Dorsolateral prefrontal cortex (tissue), 122 donors: ENCODE measurements at places on chromosomes 1 and 21.
A peak's percentile ranks its signal among the peaks of the same experiment; 100 is the strongest.

- DNase-seq, result no peak
Measured at GRCh38 chr1:58465176-58465575, 81.3 kb downstream of the OMA1 start.

DNA sequence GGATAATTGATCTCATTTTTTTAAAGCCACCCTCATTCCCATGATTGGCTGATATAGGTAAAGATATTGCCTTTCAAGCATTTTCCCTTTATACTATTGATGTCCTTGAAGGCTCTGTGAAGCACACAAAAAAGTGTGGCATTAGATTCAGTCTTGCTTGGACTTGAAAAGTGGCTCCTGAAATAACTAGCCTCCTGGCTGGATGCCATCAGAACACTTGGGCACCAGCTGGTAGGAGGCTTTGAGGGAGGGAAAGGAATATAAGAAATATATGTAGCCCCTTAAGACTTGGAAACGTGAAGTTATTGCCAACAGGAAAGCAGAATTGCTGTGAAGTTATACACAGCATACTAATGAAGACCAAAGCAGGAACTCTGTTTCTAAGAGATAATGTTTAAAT is 14.1 kb downstream of the MTR start:
- DNase-seq, result no peak

GRCh38 chr1:245751116-245751515 is 596.3 kb downstream of the KIF26B start:
- DNase-seq, result no peak

DNA sequence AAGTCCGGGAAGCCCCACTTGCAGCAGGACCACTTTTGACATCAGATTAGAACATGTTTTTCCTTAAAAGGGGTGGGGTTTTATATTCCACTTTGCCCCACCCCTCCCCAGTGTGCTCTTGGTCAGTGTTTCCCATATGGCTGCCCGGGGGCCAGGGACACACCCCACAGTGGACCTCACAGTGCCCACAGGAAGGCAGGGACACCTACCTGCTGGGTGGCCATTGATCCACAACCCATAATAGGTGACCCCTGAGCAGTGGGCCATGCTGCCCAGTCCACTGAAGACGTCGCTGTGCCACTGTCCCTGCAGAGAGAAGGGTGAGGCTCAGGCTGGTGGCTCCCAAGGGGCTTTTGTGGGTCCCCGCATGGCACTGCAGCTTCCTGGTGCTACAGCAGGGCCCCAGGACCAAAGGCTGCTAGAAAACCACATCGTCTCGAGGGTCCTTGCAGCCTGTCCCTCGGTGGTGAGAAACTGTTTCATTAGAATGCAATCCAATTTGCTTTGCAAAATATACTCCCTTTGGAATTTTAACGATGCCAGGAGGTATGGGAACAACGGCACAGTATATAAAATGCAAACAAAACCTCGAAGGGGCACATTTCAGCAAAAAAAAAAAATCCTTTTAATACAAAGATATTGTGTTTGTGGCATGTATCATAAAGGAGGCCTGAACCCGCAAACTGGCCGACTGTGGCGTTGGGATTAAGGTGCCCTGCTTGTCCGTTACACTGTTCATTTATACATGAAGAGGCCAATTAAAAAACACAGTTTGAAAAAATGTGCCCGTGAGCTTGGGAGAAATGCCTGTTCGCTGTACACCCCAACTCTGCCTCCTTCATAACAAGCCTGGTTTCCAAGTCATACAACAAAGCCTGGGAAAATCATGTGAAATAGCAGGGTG is 16.9 kb downstream of the MORN1 start:
- DNase-seq, result no peak

DNA sequence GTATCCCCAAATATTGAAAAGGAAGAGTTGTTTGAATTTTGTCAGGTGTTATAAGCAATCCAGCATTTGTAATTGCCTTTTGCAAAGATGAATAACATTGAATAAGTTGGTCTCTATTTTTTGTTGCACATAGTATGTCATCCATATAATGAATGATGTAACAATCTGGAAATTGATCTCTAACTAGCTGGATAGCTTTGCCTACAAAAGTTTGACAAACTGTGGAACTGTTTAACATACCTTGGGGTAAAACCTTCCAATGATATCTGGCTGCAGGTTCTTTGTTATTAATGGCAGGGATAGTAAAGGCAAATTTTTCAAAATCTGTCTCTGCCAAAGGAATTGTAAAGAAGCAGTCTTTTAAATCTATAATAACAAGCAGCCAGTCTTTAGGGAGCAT is 7.6 kb downstream of the DAP3 start:
- no peak for DNase-seq

DNA sequence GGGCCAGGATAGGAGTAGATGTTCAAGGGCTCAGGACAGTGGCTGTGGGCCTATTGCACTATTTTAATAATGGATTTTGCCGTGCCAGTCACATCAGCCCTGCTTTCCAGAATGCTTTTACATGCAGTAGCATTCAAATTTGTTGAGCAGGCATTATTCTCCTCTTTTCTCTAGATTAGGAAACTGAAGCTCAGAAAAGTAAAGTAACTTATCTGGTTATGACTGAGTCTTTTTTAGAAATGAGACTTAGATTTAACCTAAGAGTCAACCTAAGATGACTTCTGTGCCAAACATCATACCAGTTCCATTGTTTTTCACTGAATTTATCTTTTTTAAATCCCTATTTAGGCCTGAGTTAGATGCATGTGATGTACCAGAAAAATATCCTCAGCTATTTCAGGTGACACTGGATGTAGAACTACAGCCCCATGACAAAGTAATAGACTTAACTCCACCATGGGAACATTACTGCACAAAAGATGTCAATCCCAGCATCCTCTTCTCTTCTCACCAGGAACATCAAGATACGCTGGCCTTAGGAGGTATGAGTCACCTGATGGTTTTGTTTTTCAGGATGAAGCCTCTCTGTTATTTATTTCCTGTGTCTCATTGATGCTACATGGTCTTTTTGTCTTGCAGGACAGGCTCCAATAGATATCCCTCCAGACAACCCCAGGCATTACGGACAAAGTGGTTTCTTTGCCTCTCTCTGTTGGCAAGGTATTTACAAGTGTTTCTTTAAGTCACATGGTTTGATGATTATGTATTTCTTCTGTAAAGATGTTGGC is 31.4 kb upstream of the LEPR start:
- no peak for DNase-seq

- no peak for DNase-seq
Measured at GRCh38 chr1:192629612-192630011, 6.3 kb upstream of the RGS13 start.

GRCh38 chr1:86365896-86366295 is 30.2 kb downstream of the ODF2L start:
- DNase-seq, result no peak

DNA sequence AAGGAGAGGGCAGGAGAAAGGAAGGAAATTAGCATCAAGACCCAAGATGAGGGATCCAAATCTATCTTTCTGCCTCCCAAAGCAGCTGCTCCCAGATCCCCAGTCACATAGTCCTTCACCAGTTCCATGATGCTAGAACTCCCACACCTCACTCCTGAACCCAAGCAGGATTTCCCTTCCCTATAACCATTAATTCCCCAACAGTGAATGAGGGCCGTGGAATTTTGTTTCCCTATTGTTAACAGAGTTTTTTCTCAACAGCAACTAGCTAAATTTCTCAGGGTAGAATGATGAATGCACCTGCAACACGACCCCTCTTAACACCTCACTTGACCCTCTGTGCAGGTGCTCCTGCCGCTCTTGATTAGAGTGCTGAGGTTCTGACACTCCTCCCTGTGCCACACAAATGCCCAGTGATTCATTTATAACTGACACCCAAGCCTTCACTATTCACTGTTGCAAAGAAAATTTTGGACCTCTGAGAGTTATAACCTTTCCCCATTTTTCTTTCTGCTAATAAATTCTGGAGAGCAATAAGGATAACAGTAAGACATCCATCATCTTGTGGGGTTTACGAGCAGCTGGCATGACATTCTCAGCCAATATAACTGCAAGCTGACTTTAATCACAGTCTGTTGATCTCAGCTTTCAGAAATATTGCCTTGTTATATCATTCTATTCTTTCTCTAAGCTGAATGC is 25.4 kb upstream of the NPL start:
- DNase-seq, result no peak

DNA sequence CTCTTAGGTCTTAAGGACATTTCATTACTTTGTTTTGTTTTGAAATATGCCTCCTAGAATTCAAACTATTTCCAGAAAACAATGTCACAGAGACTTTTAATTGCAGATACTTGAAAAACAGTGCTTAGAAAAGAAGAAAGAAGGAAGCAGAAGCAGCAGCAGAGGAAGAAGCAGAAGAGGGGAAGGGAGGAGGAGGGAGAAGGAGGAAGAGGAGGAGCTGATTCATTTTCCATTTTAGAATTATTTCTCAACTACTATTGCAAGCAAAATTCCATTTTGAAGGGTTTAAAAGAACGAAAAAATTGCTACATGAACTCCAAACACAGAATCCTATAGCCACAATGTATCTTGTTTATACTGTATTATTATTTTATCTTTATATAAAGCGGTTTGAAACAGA is 13.9 kb downstream of the RC3H1 start:
- no peak for DNase-seq

GRCh38 chr1:12124693-12125421 is 41.9 kb upstream of the TNFRSF1B start:
- peak; percentile 79 for DNase-seq

GRCh38 chr1:156804572-156805243 is 11.9 kb downstream of the SH2D2A start:
- no peak for DNase-seq

GRCh38 chr1:199580300-199580699 is 447.2 kb upstream of the NR5A2 start:
- no peak for DNase-seq

DNA sequence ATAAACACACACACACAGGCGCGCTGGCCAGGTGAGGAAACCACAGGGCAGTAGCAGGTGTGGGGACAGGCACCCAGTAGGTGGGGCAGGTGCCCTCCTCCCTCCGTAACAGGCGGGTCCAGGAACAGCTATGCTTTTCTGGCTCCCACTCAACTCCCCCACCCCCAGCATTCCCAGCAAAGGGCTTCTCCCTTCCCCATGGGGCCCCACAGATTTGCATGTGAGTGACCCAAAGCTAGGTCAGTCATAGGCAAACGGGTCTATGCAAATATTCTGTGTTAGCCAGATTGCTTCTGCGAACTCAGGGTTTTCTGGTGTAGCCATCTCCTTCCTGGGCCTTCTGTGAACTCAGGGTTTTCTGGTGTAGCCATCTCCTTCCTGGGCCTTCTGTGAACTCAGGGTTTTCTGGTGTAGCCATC is 114.2 kb downstream of the SIK1 start:
- no peak for DNase-seq

DNA sequence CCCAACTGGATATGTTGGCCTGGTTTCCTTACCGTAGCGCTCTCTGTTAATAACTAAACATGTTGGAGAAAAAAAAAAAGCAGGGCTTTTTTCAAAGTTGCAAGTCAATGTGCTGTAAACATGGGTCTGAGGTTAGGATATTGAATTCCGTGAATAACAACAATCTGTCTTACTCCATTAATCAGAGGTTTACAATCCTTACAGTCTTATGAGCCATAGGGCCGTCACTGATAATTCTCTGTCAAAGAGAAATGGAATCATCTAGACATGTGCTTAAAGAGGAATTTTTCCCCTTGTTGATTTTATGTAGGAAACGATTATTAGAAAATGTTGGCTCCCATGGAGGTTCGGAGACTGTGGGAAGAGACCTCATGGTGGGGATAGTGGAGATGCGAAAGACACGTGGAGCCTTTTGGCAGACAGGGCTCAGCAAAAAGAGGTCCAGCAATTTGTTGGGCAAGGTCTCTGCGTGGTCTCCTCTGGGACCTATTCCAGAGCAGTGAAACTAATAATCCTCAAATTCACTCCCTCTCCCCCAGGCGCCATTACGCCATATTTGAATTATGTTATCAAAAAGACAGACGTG is 83.5 kb upstream of the CLDN14 start:
- no peak for DNase-seq

DNA sequence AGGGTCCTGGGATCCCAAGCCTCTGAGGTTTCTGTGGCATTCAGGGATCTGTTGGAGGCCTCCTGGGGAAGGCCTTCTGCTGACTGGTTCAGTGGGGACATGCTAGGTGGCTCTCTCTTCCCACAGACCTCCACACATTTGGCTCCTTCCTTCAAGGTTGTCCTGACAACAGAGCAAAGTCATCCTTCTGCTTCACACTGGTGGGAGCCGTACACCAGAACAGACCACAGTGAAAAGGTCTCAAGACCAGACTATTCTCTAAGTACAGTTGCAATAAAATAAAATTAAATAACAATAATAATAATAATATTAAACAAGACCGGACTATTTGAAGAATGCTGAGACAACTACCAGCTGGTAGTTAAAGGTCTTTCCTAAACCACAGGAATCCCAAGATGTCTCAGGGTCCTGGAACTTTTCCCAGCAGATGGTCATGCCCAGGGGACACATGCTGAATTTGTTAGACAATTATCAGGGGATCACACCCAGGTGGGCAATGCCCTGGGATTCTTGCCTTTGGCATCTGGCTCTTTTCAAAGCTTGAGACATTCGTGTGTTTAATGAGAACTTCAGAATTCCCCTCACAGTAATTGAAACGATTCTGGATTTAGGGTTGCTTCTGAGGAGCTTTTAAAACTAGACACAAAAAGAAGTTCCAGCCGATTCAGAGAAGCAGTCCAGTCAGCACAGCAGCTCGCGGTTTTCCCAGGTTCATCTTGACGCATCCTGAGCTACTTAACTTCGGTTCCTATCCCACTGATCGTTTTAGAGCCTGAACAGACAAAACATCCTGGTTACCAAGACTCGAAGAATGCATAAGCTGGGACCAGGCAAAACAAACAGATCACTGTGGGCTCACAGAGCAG is 22.9 kb downstream of the HTR1D start:
- no peak for DNase-seq

DNA sequence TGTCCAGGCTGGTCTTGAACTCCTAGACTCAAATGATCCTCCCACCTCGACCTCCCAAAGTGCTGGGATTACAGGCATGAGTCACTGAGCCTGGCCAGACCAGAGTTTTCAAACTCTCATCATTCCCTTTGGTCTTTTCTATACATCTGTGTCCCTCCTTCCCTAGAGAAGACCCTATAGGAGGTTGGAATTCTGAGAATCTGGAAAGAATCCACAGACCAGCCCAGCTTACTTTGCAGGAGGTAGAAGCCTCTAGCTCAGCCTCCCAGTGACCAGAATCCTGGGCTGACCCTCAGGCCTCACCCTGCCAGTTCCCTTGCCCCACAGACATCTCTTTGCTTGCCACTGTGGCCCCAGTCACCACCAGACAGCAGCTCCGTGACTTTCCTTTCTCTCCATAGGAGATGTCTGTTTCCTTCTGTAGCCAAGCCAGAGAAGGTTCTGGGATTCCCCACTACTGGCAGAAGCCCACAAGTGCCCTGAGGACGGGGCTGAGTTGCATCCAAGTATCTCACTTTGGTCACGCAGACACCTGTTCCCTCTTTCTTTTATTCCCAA is 34.7 kb upstream of the KHDRBS1 start:
- no peak for DNase-seq
